ENCODE measurements at places on chromosomes 13 and 19.
A peak's percentile ranks its signal among the peaks of the same experiment; 100 is the strongest.

GRCh38 chr13:31261241-31261640, 61.5 kb downstream of the B3GLCT start:
- DNase-seq: no peak

GRCh38 chr13:53058065-53058679, 29.6 kb downstream of the OLFM4 start:
- no peak for DNase-seq

DNA sequence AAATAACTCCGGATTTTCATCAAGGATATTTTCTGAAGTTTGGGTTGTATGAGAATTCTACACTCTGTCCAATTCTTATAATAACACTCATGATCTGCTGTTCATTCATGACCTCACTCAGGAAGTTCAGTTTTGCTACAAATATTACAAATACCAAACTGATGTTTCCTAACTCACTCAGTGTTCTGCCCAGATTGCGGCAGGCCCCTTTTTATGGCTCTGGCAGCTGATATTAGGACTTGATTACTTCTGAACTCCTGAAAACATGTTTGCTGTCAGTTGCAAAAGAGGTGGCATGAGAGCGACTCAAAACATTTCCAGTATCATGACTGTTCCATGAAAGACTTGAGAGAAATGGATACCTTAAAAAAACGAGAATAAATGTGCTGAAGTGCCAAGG, 188.0 kb downstream of the RGCC start:
- no peak for DNase-seq

DNA sequence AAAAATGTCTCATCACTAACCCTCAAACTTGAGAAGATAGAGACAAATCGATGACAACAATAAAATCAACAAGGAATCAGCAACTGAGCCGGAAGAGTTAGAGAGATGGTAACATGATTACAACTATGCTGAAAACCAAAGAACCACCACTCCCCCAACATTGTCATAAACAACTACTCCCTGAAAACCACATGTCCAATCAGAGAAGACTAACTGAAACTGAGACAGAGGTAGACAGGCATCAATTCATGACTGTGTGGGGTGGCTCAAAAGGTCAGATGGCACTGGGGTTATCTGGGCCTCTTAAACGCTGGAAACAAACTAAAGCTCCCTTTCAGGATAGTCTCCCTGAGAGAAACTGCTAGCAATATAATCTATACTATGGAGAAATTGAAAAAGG, 488.8 kb downstream of the KCTD12 start:
- no peak for DNase-seq

DNA sequence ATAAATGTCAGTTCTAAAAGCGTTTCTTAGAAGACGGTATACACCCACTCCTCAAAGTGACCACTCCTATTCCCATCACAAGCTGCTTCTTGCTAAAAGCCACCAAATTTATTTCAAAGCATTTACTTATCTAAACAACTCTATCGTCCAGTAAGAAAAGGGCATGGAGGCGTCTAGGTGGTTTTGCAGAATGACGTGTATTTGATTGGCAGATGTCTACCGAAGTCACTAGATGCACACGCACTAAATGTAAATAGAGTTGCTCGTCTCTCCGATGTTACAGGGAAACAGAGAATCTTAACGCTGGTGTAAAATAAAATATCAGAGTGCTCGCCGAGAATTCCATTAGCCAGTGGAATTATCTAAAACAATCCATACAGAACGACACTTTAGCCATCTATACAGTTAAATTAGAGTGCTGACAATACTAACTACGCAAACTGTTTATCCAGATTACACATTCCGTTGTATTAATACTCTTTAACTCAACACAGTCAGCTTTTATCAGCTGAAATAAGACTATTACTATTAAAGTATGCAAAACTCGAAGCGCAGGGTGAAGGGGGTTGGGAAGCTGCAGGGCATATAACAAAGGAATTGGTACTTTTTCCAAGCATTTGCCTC, 1.9 kb downstream of the KLF12 start:
- no peak for DNase-seq

- DNase-seq: no peak
Measured at GRCh38 chr13:90615236-90615635, 732.3 kb upstream of the MIR17HG start.

- no peak for DNase-seq
Measured at GRCh38 chr13:79423340-79423739, 17.3 kb upstream of the RBM26 start.

GRCh38 chr13:30466358-30466714, 600 bp upstream of the HMGB1 start:
- DNase-seq: no peak

DNA sequence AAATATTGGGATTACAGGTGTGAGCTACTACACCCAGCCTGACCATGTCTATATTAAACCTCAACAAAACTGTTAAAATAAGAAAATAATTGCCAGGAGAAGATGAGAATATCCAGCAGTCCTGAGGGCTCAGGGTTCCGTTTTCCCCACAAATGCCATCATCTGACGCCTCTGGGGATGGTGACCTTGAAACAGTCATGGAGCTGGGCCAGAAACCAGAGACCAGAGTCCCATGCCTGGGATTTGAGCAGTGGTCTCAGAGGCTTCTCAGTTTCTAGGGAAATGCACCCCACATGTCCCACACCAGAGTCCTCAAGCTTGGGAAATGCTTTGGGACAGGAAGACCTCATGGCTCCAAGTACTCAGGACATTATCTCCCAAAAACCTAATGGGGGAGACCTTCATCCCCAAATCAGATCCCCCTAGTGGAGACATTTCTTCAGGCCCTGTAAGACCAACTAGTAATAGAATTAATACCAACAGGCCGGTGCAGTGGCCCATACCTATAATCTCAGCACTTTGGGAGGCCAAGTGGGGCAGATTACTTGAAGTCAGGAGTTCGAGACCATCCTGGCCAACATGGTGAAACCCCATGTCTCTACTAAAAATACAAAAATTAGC, 2.9 kb upstream of the MAP1S start:
- DNase-seq: no peak

- DNase-seq: peak; percentile 70
Measured at GRCh38 chr13:110309661-110310524, 2.8 kb downstream of the COL4A2 start.

- DNase-seq: no peak
Measured at GRCh38 chr13:70829748-70830147, 721.5 kb upstream of the KLHL1 start.

DNA sequence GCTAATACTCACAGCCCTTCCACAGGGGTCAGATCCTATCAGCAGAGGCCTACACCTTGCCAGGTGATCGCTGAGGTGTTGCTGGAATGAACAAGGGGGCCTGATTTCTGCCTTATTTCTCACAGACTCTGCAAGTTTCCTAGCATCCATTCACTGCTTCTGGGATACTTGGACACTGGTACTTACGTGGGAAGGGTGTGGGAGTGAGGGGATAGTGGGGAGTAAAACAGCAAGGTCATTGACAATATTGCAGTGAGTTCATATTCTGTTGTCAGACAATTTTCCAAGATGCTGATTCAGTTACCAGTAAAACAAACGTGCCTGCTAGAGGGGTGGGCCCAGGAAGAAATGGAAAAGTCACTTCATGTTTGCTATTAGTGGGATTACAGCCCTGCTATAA, 276.5 kb downstream of the SHISA2 start:
- no peak for DNase-seq
